ENCODE measurements at places on chromosomes 7 and 10.

- DNase-seq = no peak
These were observed 29.9 kb downstream of the SNX13 start for GRCh38 chr7:17910377-17910776.

DNA sequence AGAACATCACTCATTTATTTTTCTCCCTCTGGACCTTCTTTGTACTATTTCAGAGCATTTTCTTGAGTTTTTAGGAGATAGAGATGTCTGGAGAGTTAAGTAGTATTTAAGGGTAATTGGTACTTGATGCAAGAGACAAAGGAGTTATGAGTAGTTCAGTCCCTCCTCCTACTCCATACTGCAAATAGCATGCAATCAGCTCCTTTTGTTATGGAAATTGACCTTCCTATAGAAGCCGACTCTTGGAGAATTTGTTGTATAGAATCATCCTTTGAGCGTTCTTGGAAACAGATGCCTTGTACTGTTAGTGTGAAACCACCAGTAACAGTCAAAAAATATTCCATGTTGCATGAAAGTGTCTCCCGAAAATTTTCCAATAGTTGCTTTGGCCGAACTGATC, 428.2 kb upstream of the GALNT17 start:
- DNase-seq = no peak

- peak; percentile 58 for DNase-seq
These were observed at the start of gene GPR141 for GRCh38 chr7:37683246-37684120. TSS of gene GPR141 (plus strand) at chr7:37683766. CDS start at chr7:37740394, 56,628 bp downstream.

DNA sequence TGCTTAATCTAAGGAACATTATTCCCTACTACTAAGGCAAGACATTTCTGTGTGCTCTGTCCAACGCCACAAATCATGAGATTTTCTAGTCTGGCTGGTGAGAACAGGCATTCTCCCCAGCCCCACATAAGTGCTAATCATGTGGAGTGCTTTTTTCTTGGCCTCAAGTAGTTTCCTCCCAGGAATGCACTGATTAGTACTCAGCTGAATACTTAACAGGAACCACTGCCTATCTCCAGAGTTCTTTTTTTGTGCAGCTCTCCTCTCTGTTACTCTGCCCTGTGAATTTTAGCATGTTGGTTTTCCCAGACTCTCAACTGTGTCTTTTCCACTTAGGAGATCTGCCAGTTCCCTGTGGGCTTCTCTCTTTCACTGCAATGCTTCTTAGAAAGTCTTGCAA, 1098.5 kb upstream of the LRRTM3 start:
- DNase-seq = no peak

- no peak for DNase-seq
These were observed 83.3 kb upstream of the DNAJC1 start for GRCh38 chr10:22086730-22087401.

DNA sequence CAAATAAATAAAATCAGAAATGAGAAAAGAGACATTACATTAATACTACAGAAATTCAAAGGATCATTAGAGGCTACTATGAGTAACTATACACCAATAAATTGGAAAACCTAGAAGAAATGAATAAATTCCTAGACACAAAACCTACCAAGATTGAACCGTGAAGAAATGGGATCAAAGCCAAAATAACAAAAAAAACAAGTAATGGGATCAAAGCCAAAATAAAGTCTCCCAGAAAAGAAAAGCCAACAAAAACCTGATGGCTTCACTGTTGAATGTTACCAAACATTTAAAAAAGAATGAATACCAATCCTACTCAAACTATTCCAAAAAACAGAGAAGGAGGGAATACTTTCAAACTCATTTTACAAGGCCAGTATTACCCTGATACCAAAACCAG, 20.0 kb downstream of the GSDME start:
- DNase-seq = no peak

- DNase-seq = no peak
These were observed 12.7 kb downstream of the FAM241B start for GRCh38 chr10:69642747-69643146.

GRCh38 chr10:21522631-21523406, 2.7 kb downstream of the SKIDA1 start:
- DNase-seq = no peak

DNA sequence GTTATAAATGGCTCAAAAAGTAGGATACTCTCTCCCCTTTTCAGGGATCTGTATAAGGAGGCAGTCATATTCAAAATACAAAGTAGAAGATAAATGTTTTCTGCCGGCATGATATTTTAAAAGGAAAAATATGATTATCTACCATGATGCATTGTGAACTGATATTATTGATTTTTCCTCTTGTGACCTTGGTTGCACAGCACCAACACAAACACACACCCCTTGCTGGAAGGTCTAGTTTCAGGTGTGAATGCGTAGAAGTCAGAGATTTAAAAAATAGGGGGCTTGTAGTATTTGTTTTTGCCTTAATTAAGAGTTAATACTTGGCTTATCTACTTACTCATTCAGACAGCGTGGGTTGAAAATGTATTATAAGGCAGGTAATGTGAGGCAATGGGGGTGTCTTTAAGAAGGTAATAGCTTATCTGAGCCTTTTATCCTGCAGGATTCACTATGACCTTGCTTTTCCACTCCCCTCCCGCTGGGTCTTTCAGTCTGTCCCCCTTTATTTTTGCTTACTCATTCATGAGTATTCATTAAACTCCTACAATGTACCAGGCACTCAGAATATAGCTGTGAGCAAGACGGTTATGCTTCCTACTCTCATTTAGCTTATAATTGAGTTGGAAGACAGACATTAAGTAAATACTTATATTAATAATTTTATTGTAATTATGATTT, 390.6 kb downstream of the SDK1 start:
- no peak for DNase-seq

GRCh38 chr7:28152594-28152993, 28.0 kb downstream of the JAZF1 start:
- no peak for DNase-seq
